ENCODE measurements at places on chromosomes 11 and 22. TPM values are rescaled to one million over a fixed set of nuclear protein-coding genes. Genes with fewer than 3 reads are reported as not detected.

Gene MMP3
- total RNA-seq = not detected

Gene LRP4
- 6.1 TPM for total RNA-seq

Gene SLC16A8
- total RNA-seq = 1.00 TPM

Gene BUD13
- 12.1 TPM for total RNA-seq

Gene TECTA
- total RNA-seq = 1.3 TPM

Gene OR4C46
- total RNA-seq = not detected

Gene TRIM29
- total RNA-seq = 36.7 TPM

Gene CBLIF
- not detected for total RNA-seq

Gene CD3D
- total RNA-seq = 17.5 TPM

Gene MS4A4A
- total RNA-seq = 48.2 TPM

DNA sequence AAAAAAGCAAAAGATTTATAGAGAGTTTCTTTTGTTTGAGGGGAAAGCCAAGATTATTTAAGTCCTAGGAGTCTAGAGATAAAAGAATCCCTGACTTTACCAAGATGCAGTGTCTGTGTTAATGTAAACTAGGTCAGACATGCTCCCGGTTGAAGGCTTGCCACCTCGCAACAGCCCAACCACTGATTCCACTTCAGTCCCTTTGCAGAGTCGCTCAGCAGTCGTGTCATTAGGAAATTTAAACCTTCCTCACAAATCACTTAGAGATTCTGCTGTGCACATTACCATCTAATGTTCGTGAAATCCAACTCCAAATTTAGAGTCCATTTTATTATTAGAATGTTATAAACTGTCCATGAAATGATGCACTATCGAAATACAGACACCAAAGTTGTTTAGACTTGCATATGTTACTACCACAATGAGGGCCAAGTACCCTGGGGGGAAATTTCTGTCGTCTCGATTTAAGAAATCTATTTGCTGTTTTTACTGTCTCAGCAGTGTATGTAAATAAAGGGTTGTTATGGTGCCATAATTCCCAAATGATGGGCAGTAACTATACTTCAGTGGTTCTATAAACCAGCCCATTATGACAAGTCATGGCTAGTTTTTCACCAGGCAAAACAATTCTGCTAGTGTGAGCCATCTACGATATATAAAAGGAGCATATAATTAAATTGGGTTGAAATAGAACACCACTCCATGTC is 101.4 kb upstream of the MTNR1B start:
- no peak for DNase-seq

DNA sequence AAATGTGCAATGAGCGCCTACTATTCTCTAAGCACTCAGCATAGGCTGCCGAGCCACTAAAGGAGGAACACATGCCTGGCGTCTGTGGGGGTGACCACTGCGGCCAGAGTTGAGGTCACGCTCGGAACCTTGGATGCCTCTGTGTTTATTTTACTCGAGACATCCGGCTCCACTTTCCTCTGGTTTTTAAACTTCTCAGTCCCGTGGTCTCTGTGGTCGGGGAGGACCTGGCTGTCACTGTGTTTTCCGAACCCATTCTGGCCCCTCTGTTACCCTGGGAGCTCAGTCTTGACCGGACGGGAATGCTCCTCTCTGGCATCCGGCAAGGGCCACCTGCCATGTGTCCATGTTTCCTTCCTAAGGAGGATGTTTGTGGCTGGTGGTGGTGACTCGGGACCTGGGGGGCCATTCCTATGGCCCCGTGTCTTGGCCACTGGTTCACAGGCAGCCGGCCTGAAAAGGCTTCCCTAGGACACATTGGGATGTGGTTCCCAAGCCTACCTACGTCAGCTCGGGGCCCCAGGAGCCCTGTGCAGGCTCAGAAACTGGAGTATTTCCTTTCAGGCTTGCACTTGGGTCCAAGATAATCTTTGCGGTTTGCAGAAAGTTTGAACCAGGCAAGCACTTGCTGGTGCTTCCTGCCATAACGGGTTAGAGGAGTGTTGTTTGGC is 46.7 kb upstream of the PARVG start:
- DNase-seq = no peak

- no peak for DNase-seq
These were observed 16.5 kb downstream of the NAP1L4 start for GRCh38 chr11:2975594-2975993.

- no peak for DNase-seq
These were observed 14.4 kb downstream of the ATXN10 start for GRCh38 chr22:45686004-45686403.

DNA sequence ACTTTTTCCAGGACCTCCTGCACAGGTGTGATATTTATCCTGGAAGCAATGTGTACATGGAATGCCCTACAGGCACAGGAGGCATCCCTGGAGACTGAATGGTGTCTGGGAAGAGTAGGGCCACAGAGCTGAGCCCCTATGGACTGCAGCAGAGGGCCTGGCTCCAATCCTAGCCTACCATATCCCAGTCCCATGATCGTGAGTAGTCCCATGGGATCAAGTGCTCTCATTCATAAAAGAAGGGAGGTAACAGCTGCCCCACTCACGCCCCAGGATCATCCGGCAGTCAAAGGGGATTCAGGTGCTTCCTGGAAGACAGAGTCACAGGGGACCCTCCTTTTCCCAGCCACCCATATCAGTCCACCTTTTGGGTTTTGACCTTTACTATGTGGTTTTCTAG is 24.0 kb downstream of the ANKK1 start:
- DNase-seq = no peak

GRCh38 chr11:43222215-43222614 is 89.6 kb upstream of the API5 start:
- DNase-seq = no peak

DNA sequence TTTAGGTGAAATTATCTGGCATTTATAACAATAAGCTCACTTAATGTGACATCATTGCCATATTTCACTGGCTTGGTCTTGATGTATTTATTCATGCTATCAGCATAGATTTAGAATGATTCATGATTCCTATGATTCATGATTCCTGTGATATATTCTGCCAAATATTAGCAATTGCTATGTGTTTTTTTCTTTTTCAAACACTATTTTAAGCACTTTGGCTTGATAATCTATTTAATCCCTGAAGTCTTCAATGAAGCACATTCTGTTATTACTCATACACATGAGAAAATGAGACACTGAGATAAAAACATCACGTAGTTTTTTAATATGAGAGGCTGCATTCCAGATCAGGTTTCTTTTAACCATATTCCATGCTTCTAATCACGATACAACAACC is 78.5 kb downstream of the LUZP2 start:
- DNase-seq = no peak

DNA sequence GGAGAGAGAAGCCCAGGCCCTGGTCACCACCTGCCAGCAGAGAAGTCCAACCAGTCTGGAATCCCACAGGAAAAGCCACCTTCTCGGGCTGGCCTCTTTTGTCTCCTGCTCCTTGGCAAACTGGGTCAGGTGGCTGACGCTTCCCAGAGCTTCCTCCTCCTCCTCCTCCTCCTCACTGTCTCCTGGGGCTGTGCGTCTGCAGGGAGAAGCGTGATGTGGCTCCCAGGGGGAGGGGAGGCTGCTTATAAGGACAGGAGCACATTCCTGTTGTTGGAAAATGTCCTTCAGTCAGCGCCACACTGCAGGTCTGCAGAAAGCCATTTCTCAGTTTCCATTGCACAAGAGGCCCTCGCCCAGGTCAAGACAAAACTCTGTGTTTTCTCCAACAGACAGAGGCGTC is 1316.5 kb downstream of the BRD1 start:
- DNase-seq = no peak

GRCh38 chr11:120410622-120411380 is 74.6 kb downstream of the ARHGEF12 start:
- DNase-seq = no peak

GRCh38 chr22:43197271-43197941 is 10.5 kb upstream of the TTLL12 start:
- no peak for DNase-seq

GRCh38 chr11:3132271-3132781 is 32.8 kb downstream of the OSBPL5 start:
- no peak for DNase-seq

- peak; percentile 91 for DNase-seq
These were observed 32.1 kb downstream of the A4GALT start for GRCh38 chr22:42688241-42689211.

DNA sequence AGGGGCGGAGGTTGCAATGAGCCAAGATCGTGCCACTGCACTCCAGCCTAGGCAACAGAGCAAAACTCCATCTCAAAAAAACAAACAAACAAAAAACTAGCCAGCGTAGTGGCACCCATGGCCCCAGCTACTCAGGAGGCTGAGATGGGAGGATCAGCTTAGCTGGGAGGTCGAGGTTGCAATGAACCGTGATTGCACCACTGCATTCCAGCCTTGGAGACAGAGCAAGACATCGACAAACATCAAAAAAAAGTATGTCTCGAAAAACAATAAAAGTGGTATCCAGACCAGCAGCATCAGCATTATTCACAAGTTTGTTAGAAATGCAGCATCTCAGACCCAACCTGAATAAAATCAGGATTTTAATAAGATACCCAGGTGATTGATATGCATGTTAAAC is 6.2 kb upstream of the MAPK1 start:
- DNase-seq = no peak

DNA sequence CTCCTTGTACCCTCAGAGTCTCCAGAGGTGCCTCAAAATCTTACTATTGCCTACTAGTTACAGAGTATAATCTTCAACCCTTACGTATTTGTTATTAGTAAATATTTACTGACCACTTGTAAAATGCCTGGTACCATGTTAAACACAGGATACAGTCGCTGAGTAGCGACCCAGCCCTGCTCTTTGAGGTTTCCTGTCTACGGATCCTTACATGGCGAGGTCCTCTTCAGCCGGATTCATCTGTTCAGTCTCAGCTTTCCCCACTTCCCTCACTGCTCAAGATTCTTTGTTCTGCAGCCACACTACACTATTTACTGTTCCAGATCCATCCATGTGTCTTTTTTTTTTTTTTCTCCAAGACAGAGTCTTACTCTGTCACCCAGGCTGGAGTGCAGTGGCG is 13.2 kb upstream of the TTC36 start:
- no peak for DNase-seq
